ENCODE measurements at places on chromosomes 7 and 10.

GRCh38 chr7:93817004-93817403, 73.5 kb downstream of the TFPI2 start:
- no peak for DNase-seq
- H3K27me3 ChIP-seq: no peaks in the 10 kb centered on the region
- H3K4me1 ChIP-seq: no peaks in the 10 kb centered on the region

DNA sequence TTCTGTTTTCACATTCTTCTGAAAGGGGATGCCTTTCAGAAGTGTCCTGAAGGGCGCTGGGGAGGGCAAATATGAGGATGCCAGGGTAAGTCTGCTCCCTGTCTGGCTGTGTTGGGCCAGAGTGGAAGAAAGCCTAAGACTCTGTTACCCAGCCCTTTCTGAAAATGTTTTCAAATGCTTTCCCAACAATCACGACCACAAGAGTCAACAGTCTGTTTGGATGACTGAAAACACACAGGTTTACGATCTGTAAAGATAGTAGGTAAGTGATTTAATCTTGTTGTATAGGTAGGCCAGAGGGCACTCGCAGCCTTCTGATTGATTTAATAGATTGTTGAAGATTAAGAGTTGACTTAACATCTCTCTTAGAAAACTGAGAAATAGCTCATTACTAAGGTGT, 13.2 kb downstream of the SGPL1 start:
- H3K4me3 ChIP-seq: no peak overlapping the region
- H3K27me3 ChIP-seq: no peaks in the 10 kb centered on the region
- peaks cover 11% of the 10 kb centered on the region for H3K4me1 ChIP-seq

GRCh38 chr10:19532411-19532810, 283.8 kb upstream of the PLXDC2 start:
- no peaks in the 10 kb centered on the region for H3K4me1 ChIP-seq
- DNase-seq: no peak
- no peaks in the 10 kb centered on the region for H3K36me3 ChIP-seq
- H3K27ac ChIP-seq: no peak overlapping the region

DNA sequence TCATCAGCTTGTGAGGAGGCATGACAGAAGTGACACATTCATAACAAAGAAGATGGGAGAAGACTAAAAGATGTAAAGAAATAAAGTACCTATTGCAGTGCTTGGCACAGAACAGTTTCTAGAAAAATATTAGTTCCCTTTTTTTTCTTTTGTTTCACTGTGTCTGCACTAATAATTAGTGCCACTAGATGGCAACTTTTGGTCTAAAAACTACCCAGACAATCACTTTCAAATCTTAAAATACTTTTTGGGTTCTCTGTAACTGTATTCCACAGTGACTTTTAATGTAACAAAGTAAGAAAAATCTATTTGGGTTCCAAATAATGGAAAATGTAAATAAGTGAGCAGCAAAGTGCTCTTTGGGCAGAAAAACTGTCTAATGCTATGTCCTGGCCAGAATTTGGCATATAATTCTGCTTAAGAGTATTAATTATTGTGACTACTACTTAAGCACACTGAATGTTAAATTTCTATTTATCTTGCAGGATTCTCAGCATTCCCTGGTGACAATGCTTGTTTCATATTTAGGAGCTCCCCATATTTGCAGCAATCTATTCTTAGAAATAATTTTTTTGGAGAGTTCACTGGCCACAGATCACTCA, 134.8 kb upstream of the KIF5B start:
- H3K27me3 ChIP-seq: no peaks in the 10 kb centered on the region
- no peaks in the 10 kb centered on the region for H3K36me3 ChIP-seq
- DNase-seq: peak; percentile 57
- H3K4me3 ChIP-seq: no peak overlapping the region
- H3K27ac ChIP-seq: no peak overlapping the region
- H3K4me1 ChIP-seq: no peaks in the 10 kb centered on the region

GRCh38 chr7:50314836-50315592, 10.5 kb downstream of the IKZF1 start:
- no peak for DNase-seq
- H3K4me1 ChIP-seq: no peaks in the 10 kb centered on the region
- H3K4me3 ChIP-seq: no peak overlapping the region
- no peaks in the 10 kb centered on the region for H3K36me3 ChIP-seq
- H3K27ac ChIP-seq: no peak overlapping the region
- no peaks in the 10 kb centered on the region for H3K27me3 ChIP-seq

DNA sequence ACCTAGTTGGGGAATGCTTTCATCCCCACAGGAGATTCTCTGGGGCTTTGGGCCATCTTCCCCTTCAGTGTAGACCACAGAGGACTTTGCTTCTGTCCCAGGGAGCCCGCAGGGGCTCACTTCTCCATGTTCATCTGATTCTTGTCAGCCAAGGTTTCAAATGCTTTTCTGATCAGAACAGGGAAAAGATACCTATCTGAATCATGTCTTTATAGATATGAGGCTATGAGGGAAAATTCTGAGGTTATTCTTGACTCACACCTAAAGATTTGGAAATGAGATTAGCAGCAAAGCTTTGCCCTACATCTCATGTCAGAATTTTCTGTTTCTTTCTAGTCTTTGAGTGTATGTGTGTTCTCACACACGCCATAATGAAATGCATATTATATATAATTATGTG, 53.3 kb downstream of the FIGNL1 start:
- no peak overlapping the region for H3K27ac ChIP-seq
- peaks cover 11% of the 10 kb centered on the region for H3K27me3 ChIP-seq
- H3K4me3 ChIP-seq: no peak overlapping the region
- no peaks in the 10 kb centered on the region for H3K4me1 ChIP-seq

DNA sequence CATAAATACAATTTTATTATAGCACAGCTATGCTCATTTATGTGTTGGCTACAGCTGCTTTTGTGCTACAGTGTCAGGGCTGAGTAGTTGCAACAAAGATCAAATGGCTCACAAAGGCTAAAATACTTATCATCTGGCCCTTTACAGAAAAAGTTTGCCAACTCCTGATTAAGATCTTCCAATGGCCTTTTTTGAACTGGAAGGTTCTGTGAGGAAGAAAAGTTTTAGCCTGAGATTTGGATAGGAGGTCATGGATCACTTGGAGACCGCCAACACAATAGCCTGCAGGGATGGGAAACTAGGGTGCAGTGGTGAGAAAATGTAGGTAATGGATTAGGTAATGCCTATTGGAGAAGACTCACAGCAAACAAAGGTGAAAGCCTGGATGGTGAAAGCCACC, 169.8 kb downstream of the NOC3L start:
- no peaks in the 10 kb centered on the region for H3K27me3 ChIP-seq
- H3K27ac ChIP-seq: no peak overlapping the region
- no peak overlapping the region for H3K4me3 ChIP-seq

DNA sequence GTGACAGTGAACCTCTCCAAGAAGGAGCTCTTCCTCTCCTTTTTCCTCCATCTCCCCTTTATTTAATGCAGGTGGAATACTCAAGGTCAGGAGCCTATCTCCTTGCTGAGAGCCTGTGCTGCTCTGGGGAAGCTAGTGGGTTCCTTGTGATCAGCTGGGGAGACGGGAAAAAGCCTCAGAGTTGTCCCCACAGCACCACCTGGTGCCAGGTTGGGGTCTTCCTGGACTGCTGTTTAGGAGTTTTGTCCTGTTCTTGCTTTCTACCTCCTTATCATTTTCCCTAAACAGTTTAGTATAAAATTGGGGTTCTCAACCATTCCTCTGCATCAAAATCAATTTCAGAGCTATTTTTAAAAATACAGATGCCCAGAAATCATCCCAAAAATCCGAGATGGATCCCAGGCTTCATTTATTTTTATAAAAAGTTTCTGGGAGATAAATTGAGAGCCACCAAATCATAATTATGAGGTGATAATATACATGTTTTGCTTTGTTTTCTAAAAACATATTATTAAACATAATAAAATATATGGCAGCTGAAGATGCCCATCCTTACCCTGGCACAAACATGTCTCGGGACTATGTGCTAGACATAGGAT, 44.3 kb downstream of the MACC1 start:
- no peak overlapping the region for H3K4me3 ChIP-seq
- no peaks in the 10 kb centered on the region for H3K4me1 ChIP-seq
- H3K36me3 ChIP-seq: no peaks in the 10 kb centered on the region
- peak; percentile 64 for DNase-seq

DNA sequence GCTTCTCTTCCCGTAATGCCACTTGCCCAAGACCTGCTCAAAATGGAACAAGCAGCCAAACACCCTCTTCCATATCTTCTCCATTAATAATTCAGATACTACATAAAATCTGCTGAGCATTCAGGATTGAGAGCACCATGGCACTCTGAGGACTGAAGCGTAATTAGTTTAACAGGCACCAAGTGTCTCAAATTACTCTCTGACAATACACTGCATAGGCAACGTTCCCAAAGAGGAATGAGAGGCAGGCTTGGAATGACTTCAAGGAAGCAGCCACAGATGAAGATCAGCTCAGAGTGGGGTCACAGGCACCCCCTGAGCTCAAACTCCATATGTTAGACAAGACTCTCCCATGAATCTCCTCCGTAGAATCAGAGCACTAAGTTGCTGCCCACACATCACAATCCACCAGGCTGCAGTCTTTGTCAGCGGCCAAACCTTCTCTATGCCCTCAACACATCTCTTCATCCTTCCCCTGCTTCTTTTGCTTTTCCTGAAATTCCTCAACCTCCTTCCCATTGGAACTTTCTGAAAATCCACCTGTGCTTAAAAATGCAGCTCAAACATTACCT, 4.7 kb upstream of the ABLIM1 start:
- H3K36me3 ChIP-seq: no peaks in the 10 kb centered on the region

DNA sequence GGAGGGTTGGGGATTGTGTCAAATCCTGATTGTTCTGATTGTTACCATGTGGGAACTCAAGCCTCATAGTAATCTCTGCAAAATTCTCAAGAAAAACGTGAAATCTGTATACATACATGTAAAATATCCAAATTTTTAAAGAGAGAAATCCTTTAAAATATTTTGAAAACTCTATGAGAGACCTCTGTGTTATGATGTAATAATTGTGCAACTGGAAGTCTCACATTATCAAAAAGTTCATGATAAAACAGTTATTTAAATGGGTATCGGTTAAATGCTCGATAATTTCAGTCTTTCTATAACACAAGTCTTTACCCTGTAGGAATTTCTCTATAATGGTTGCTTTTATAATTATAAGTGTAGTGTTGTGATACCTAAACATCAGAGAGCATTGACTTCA, 95.5 kb downstream of the TMEM26 start:
- H3K36me3 ChIP-seq: no peaks in the 10 kb centered on the region
- H3K4me1 ChIP-seq: no peaks in the 10 kb centered on the region
- no peak for DNase-seq
- no peak overlapping the region for H3K4me3 ChIP-seq
- no peaks in the 10 kb centered on the region for H3K27me3 ChIP-seq

- no peak overlapping the region for H3K4me3 ChIP-seq
- H3K36me3 ChIP-seq: no peaks in the 10 kb centered on the region
- no peaks in the 10 kb centered on the region for H3K4me1 ChIP-seq
- H3K27me3 ChIP-seq: no peaks in the 10 kb centered on the region
- DNase-seq: no peak
Observed at GRCh38 chr10:49011756-49012155, 72.1 kb upstream of the LRRC18 start.
